ENCODE measurements at places on chromosomes 11 and 22. TPM values are rescaled to one million over a fixed set of nuclear protein-coding genes. Genes with fewer than 3 reads are reported as not detected.

SHANK3 gene
- total RNA-seq, result 4.1 TPM

DRD2 gene
- not detected for total RNA-seq

KDM4E gene
- total RNA-seq, result not detected

FBXO3 gene
- 17.5 TPM for total RNA-seq

MS4A3 gene
- total RNA-seq, result not detected

ARHGAP8 gene
- 0.96 TPM for total RNA-seq

SAA2 gene
- not detected for total RNA-seq

OR51B2 gene
- not detected for total RNA-seq

KIRREL3 gene
- 11.6 TPM for total RNA-seq

F2 gene
- 2.2 TPM for total RNA-seq

TMEM121B gene
- total RNA-seq, result 0.19 TPM

ENTHD1 gene
- total RNA-seq, result not detected

DRD4 gene
- total RNA-seq, result 0.24 TPM

SLC5A1 gene
- total RNA-seq, result 0.24 TPM

EXPH5 gene
- 0.03 TPM for total RNA-seq

CARS1 gene
- 59.1 TPM for total RNA-seq

DNAJB7 gene
- total RNA-seq, result not detected

ANGPTL5 gene
- total RNA-seq, result 0.09 TPM

TMEM138 gene
- total RNA-seq, result 83.9 TPM

MUC2 gene
- 0.11 TPM for total RNA-seq

GGT1 gene
- total RNA-seq, result 110 TPM

CCND1 gene
- total RNA-seq, result 209 TPM

KRTAP5-3 gene
- not detected for total RNA-seq

PRRG4 gene
- 1.8 TPM for total RNA-seq

LMNTD2 gene
- 2.3 TPM for total RNA-seq

RCOR2 gene
- total RNA-seq, result 1.1 TPM

GLYATL1B gene
- total RNA-seq, result not detected

RTN4RL2 gene
- total RNA-seq, result 94.8 TPM

CEP126 gene
- total RNA-seq, result 3.3 TPM
